Ovary (tissue), 10 donors: ENCODE measurements at places on chromosomes 2 and 18. TPM values are rescaled to one million over a fixed set of nuclear protein-coding genes. Genes with fewer than 3 reads are reported as not detected.

Gene KCNE4
- 7.5 TPM for polyA plus RNA-seq

Gene NETO1
- not detected for polyA plus RNA-seq

Gene LRATD1
- 23.3 TPM for polyA plus RNA-seq

Gene TUBB8B
- 0.25 TPM for polyA plus RNA-seq

Gene ZNF407
- 5.9 TPM for polyA plus RNA-seq

Gene ESPNL
- 1.2 TPM for polyA plus RNA-seq

Gene RBMS1
- 89.4 TPM for polyA plus RNA-seq

Gene SERPINB4
- not detected for polyA plus RNA-seq

Gene ATG9A
- polyA plus RNA-seq = 46.3 TPM

Gene PTPRN
- 1.3 TPM for polyA plus RNA-seq

Gene C18orf54
- polyA plus RNA-seq = 0.87 TPM

Gene CTAGE1
- not detected for polyA plus RNA-seq

Gene LAMA1
- polyA plus RNA-seq = 3.8 TPM

Gene KATNAL2
- polyA plus RNA-seq = 1.9 TPM

Gene MGAT5
- 11.3 TPM for polyA plus RNA-seq

Gene GALNT5
- 0.05 TPM for polyA plus RNA-seq

Gene AGXT
- not detected for polyA plus RNA-seq

Gene CAPN14
- polyA plus RNA-seq = 0.05 TPM

Gene TDRD15
- not detected for polyA plus RNA-seq

Gene CDK5R2
- polyA plus RNA-seq = not detected

Gene GTF2A1L
- polyA plus RNA-seq = not detected

Gene VWC2L
- polyA plus RNA-seq = not detected

Gene TMEM169
- polyA plus RNA-seq = 0.65 TPM

Gene HYCC2
- 3.4 TPM for polyA plus RNA-seq
